Spinal cord (tissue), 10 donors: ENCODE measurements at places on chromosomes 16 and 17. TPM values are rescaled to one million over a fixed set of nuclear protein-coding genes. Genes with fewer than 3 reads are reported as not detected.

GRCh38 chr17:79838522-79839274, 542 bp downstream of the CBX4 start:
- DNase-seq = no peak
- peaks cover 38% of the 10 kb centered on the region for H3K27me3 ChIP-seq
- H3K27ac ChIP-seq = peak overlapping the region; percentile 95
- peaks cover 84% of the 10 kb centered on the region for H3K4me1 ChIP-seq
- peaks cover 40% of the 10 kb centered on the region for H3K36me3 ChIP-seq

DNA sequence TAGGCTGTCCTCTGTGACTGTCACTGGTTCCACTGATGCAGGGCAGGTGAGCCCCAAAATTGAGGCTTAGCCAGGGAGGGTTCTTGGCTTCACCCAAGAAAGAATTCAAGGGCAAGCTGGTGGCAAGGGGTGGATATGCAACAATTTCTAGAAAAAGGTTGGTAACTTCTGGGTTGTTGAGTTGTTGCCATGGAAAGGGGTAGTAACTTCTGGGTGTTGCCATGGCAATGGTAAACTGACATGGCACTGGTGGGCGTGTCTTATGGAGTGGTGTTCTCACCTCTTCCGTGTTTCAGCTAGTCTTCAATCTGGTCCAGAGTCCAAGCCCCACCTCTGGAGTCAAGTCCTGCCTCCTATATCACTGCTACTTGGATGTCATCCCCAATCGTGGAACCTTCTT, 9.5 kb upstream of the GUCY2D start:
- H3K27ac ChIP-seq = no peak overlapping the region
- peaks cover 13% of the 10 kb centered on the region for H3K4me1 ChIP-seq
- peaks cover 3% of the 10 kb centered on the region for H3K27me3 ChIP-seq
- no peak for DNase-seq
- H3K36me3 ChIP-seq = no peaks in the 10 kb centered on the region
- no peak overlapping the region for H3K4me3 ChIP-seq

GRCh38 chr16:86034421-86034919, 135.5 kb downstream of the IRF8 start:
- peaks cover 52% of the 10 kb centered on the region for H3K4me1 ChIP-seq
- H3K36me3 ChIP-seq = no peaks in the 10 kb centered on the region
- no peak overlapping the region for H3K4me3 ChIP-seq
- DNase-seq = no peak
- H3K27me3 ChIP-seq = peaks cover 4% of the 10 kb centered on the region

DNA sequence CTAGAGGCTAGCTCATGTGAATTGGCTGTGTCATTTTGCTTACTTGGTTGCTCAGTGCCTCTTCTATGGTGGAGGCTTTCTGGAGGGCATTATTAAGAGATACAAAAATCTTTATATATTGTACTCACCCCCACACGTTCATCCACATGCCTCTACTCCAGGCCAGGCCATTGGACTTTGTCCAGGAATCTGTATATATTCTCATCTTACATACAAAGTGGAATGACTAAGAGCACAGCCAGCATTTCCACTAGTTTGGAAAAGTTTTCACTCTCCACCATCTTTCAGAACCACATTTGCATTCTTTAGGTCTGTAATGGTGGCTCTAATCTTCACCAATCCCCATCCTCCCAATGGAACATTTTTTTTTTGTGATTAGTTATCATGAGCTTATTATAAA, 4.8 kb upstream of the GLG1 start:
- no peak overlapping the region for H3K27ac ChIP-seq
- peaks cover 4% of the 10 kb centered on the region for H3K4me1 ChIP-seq
- DNase-seq = no peak
- no peak overlapping the region for H3K4me3 ChIP-seq
- H3K27me3 ChIP-seq = no peaks in the 10 kb centered on the region

DNA sequence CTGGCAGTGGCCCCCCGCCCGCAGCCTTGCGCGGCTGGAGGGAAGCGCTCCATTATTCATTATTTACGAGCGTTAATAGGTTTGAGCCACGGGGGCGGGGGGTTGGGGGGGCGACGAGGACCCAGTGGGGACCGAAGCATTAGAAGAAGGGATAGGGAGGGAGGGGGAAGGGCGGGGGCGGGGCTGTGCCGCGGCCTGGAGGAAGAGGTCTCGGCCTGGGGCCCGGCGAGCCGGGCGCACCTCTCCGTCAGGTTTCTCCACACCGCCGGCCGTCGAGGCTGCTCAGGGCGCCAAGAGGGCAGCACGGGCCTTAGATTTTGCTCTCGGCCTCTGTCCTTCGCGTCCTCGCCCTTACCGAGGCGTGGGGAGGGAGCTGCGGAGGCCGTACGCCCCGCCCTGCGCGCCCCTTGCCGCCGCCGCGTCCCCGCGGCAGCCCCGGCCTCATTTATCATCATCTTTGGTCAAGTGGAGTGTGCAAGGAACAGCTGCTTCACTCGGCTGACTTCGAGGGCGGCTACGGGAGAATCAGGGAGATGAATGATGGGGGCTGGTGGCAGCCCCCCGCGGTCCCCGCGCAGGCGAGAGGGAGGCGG, 54.2 kb downstream of the SREBF1 start:
- peaks cover 19% of the 10 kb centered on the region for H3K36me3 ChIP-seq
- H3K27ac ChIP-seq = peak overlapping the region; percentile 47
- peak overlapping the region; percentile 47 for H3K4me3 ChIP-seq
- DNase-seq = peak; percentile 73

- H3K36me3 ChIP-seq = peaks cover 80% of the 10 kb centered on the region
- H3K4me3 ChIP-seq = no peak overlapping the region
- no peaks in the 10 kb centered on the region for H3K4me1 ChIP-seq
These were observed 16.8 kb downstream of the SMCR8 start for GRCh38 chr17:18331879-18332278.

GRCh38 chr16:30785126-30786106, 1.6 kb downstream of the ZNF629 start:
- H3K4me1 ChIP-seq = peaks cover 28% of the 10 kb centered on the region
- DNase-seq = no peak
- H3K4me3 ChIP-seq = peak overlapping the region; percentile 97
- peak overlapping the region; percentile 76 for H3K27ac ChIP-seq
- no peaks in the 10 kb centered on the region for H3K27me3 ChIP-seq
- peaks cover 43% of the 10 kb centered on the region for H3K36me3 ChIP-seq

GRCh38 chr16:61595605-61596004, 440.6 kb downstream of the CDH8 start:
- DNase-seq = no peak
- H3K27me3 ChIP-seq = no peaks in the 10 kb centered on the region
- no peak overlapping the region for H3K4me3 ChIP-seq
- no peak overlapping the region for H3K27ac ChIP-seq
- H3K36me3 ChIP-seq = no peaks in the 10 kb centered on the region

GRCh38 chr17:32461853-32462617, 17.7 kb downstream of the PSMD11 start:
- H3K4me1 ChIP-seq = no peaks in the 10 kb centered on the region
- DNase-seq = no peak
- peaks cover 48% of the 10 kb centered on the region for H3K36me3 ChIP-seq
- no peak overlapping the region for H3K27ac ChIP-seq
- no peak overlapping the region for H3K4me3 ChIP-seq
- H3K27me3 ChIP-seq = no peaks in the 10 kb centered on the region

GRCh38 chr17:57908278-57908677, 46.9 kb downstream of the CUEDC1 start:
- H3K36me3 ChIP-seq = peaks cover 2% of the 10 kb centered on the region
- peaks cover 87% of the 10 kb centered on the region for H3K4me1 ChIP-seq
- DNase-seq = no peak
- no peaks in the 10 kb centered on the region for H3K27me3 ChIP-seq
- no peak overlapping the region for H3K4me3 ChIP-seq
- peak overlapping the region; percentile 90 for H3K27ac ChIP-seq

GRCh38 chr16:66519482-66520373, 30.2 kb downstream of the TK2 start:
- H3K36me3 ChIP-seq = peaks cover 73% of the 10 kb centered on the region
- H3K27me3 ChIP-seq = no peaks in the 10 kb centered on the region
- peak overlapping the region; percentile 36 for H3K27ac ChIP-seq
- no peak for DNase-seq
- peaks cover 46% of the 10 kb centered on the region for H3K4me1 ChIP-seq

- H3K4me1 ChIP-seq = peaks cover 14% of the 10 kb centered on the region
- no peak overlapping the region for H3K27ac ChIP-seq
- DNase-seq = no peak
- H3K36me3 ChIP-seq = no peaks in the 10 kb centered on the region
- no peaks in the 10 kb centered on the region for H3K27me3 ChIP-seq
- H3K4me3 ChIP-seq = no peak overlapping the region
These were observed 237.0 kb downstream of the SOX9 start for GRCh38 chr17:72357764-72358365.

DNA sequence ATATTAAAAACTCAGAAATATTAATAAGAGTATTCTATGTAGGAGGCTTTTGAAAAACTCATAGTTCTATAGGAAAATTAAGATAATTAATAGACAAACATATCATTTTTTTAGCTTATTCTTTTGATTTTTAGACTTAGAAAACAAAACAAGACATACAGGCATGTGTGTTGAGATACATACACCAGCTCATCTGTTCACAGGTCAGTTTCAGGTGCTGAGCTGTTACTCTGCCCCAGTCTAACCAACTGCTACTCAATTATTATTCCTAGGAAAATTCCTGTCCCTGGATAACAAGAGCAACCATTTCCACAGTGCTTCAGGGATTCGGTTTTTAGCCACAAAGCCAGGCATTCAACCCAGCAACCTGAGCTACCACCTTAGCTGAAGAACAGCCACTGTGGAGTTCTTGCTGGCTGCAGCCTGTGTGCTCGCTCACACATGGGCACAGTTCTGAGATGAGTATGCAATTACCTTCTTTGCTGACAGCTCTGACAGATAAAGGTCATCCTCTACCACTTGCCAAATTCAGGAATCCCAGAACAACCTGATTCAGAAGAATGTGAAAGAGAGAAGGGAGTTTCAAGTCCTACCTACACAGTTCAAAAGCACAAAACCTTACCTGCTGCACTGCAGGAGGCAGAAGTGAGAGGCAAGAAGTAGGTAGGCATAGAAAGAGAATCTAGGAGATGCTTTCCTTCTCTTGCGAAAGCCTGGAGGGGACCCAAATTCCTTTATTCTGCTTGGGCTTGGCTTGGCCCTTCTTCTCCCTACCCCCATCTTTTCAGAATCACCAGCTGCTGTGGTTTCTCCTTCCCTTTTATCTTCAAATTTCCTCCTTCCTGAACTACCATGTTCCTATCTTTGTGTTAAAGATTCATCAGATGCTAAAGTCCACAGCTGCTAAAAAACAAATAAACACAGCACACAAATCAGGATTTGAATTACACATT, 62.7 kb downstream of the TEX2 start:
- H3K4me3 ChIP-seq = no peak overlapping the region
- no peak for DNase-seq
- H3K36me3 ChIP-seq = no peaks in the 10 kb centered on the region
- H3K27me3 ChIP-seq = no peaks in the 10 kb centered on the region

DNA sequence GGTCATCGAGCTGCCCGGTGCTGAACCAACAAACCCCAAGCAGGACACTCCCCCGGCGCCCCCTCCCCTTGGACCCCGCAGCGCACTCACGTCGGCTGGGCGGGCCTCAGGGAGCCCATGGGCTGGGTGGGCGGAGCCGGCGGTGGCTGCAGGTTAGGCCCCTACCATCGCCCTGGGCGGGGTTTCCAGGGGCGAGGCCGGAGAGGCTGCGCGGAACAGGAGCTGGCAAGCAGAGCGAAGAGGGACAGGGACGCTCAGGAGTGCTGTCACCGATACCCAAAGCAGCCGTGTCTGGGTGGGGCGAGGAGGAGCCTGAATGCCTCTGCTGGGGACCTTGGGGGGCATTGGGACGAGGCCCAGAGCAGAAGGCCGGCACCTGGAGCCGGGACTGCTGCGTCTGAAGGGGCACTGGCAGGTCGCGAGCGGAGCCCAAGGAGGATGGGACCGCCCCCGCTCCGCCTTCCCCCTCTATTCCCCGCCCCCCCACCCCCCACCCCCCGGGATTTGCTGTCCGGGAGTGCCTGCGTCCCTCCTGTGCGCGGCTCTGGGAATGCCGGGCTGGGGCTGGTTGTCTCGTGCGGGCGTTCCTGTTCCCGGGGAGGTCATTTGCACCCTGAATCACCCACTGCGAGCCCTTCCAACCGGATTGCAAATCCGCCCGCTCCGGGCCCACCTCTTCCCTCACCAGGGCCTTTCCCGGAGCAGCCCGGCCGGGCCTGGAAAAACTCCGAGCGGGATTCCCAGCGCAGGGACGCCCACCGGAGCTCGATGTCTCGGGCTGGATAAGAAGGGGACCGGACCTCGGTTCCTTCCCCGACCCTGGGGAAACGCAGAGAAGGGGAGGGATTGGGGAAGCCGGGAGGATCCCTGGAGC, 902 bp downstream of the ARHGAP27 start:
- peaks cover 43% of the 10 kb centered on the region for H3K27me3 ChIP-seq
- H3K36me3 ChIP-seq = peaks cover 30% of the 10 kb centered on the region

- no peaks in the 10 kb centered on the region for H3K36me3 ChIP-seq
- no peak overlapping the region for H3K4me3 ChIP-seq
- H3K27me3 ChIP-seq = no peaks in the 10 kb centered on the region
- H3K4me1 ChIP-seq = peaks cover 5% of the 10 kb centered on the region
- DNase-seq = no peak
These were observed 53.5 kb downstream of the DNAH3 start for GRCh38 chr16:21097151-21097550.

GRCh38 chr17:47738178-47738577, 5.1 kb downstream of the TBX21 start:
- H3K4me1 ChIP-seq = peaks cover 13% of the 10 kb centered on the region
- DNase-seq = no peak
- H3K27ac ChIP-seq = no peak overlapping the region
- no peak overlapping the region for H3K4me3 ChIP-seq
- peaks cover 32% of the 10 kb centered on the region for H3K27me3 ChIP-seq

- no peaks in the 10 kb centered on the region for H3K36me3 ChIP-seq
- no peak overlapping the region for H3K27ac ChIP-seq
- H3K4me1 ChIP-seq = peaks cover 9% of the 10 kb centered on the region
- no peaks in the 10 kb centered on the region for H3K27me3 ChIP-seq
- no peak for DNase-seq
These were observed 9.7 kb downstream of the CACNG1 start for GRCh38 chr17:67054011-67054591.

DNA sequence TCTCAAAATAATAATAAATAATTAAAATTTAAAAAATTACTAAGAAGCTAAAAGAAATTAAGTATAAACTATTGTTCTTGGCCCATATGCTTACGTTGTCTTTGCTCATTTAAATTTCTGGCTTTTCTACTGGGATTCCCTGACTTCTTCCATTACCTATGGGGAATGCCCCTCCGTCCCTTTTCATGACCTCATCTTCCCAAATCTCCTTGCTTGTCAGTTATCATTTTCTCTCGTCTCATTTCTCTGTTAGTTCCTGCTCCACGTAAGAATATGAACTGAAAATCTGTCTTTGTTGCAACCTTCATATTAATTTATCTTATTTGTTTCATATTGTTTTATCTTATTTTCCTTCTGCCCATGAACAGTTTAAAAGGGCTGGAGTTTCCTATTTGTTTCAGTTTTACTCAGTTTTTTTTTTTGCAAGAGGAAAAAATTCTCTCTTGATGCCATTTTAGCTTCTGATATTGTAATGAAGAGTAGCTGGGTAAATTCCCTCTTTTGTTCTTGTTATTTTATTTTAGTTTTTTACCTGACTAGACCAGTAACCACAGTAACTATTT, 2.5 kb upstream of the DNAJA2 start:
- H3K27me3 ChIP-seq = no peaks in the 10 kb centered on the region
- H3K4me3 ChIP-seq = no peak overlapping the region
- DNase-seq = no peak

- no peak overlapping the region for H3K4me3 ChIP-seq
- H3K4me1 ChIP-seq = no peaks in the 10 kb centered on the region
- no peak overlapping the region for H3K27ac ChIP-seq
These were observed 93.6 kb downstream of the NDE1 start for GRCh38 chr16:15743657-15744056.

The CALB2 gene
- 16.6 TPM for total RNA-seq

The CORO1A gene
- 13.8 TPM for total RNA-seq

The POLR3K gene
- 5.1 TPM for total RNA-seq

The TP53I13 gene
- total RNA-seq = 12.9 TPM

The GPR179 gene
- 3.2 TPM for total RNA-seq

The CUEDC1 gene
- 17.7 TPM for total RNA-seq

The C17orf50 gene
- not detected for total RNA-seq

The CBFA2T3 gene
- total RNA-seq = 4.4 TPM
